ENCODE measurements at places on chromosomes 6 and 20. TPM values are rescaled to one million over a fixed set of nuclear protein-coding genes. Genes with fewer than 3 reads are reported as not detected.
A peak's percentile ranks its signal among the peaks of the same experiment; 100 is the strongest.

DNA sequence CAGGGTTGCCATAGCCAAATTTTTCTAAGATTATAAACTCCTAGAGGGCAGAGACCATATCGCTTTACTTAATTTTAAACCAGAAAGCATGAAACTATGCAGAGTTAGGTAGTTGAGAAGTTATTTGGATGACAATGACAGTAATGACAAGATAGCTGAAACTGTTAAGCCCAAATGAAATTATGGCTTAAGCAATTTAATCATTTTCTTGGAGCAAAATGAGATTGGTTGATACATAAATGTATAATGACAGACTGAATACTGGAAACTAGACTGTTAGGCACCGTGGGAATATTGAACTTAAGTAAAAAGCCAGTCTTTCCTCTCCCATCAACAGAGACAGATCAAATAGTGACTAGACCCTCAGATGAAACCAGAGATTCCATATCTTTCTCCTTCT lies 670.3 kb upstream of the NRSN1 start:
- H3K36me3 ChIP-seq = no peaks in the 10 kb centered on the region
- no peak overlapping the region for H3K4me3 ChIP-seq
- no peaks in the 10 kb centered on the region for H3K27me3 ChIP-seq
- H3K27ac ChIP-seq = no peak overlapping the region
- DNase-seq = no peak
- no peaks in the 10 kb centered on the region for H3K4me1 ChIP-seq

Gene DHX35
- total RNA-seq = 35.3 TPM

- H3K4me1 ChIP-seq = no peaks in the 10 kb centered on the region
- no peaks in the 10 kb centered on the region for H3K27me3 ChIP-seq
- peaks cover 16% of the 10 kb centered on the region for H3K36me3 ChIP-seq
- DNase-seq = no peak
These were observed 17.6 kb downstream of the HDAC2 start for GRCh38 chr6:113953346-113953745.

DNA sequence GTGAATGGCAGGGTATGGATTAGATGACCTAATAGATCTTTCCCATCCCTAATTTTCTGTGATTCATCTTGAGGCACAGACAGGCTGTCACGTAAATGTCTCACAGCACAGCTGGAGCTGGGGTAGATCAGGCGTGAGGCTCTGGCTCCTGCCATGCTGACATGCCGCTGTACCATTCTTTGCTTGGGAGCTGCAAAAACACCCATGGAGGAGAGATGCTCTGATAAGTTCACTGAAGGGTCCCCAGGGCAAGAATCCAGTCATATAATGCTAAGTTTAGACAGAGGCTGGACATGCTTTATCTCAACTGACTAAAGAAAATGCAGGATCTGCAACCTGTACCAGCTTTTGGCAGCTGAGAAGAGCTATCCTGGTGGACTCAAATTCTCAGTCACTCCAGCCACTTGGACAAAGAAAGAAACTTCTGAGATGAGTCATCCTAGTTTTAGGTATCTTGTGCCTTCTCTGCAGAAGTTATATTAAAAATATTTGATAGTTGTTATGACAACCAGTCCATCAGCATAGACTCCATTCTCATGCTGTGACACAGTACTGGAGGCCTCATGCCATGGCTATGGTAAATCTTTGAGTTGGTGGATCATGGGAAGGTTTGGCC lies 185.1 kb upstream of the RAB32 start:
- no peaks in the 10 kb centered on the region for H3K4me1 ChIP-seq
- H3K36me3 ChIP-seq = no peaks in the 10 kb centered on the region
- no peaks in the 10 kb centered on the region for H3K27me3 ChIP-seq
- no peak for DNase-seq
- H3K4me3 ChIP-seq = no peak overlapping the region
- H3K27ac ChIP-seq = no peak overlapping the region

Gene MDFI
- total RNA-seq = 94.7 TPM

GRCh38 chr20:38875175-38875993 lies 50.8 kb upstream of the FAM83D start:
- H3K4me1 ChIP-seq = no peaks in the 10 kb centered on the region
- no peak for DNase-seq
- no peak overlapping the region for H3K27ac ChIP-seq
- no peaks in the 10 kb centered on the region for H3K36me3 ChIP-seq
- H3K4me3 ChIP-seq = no peak overlapping the region
- no peaks in the 10 kb centered on the region for H3K27me3 ChIP-seq

Gene SNAP25
- total RNA-seq = 0.43 TPM

- H3K27me3 ChIP-seq = no peaks in the 10 kb centered on the region
- H3K4me3 ChIP-seq = no peak overlapping the region
- no peak for DNase-seq
- no peaks in the 10 kb centered on the region for H3K4me1 ChIP-seq
These were observed 7.8 kb downstream of the CCNC start for GRCh38 chr6:99560668-99561067.

GRCh38 chr6:84645000-84645399 lies 119.4 kb downstream of the TBX18 start:
- H3K27me3 ChIP-seq = no peaks in the 10 kb centered on the region
- H3K36me3 ChIP-seq = no peaks in the 10 kb centered on the region
- no peak overlapping the region for H3K27ac ChIP-seq

Gene TPMT
- total RNA-seq = 1.6 TPM

GRCh38 chr6:156474507-156475120 lies 302.6 kb upstream of the ARID1B start:
- H3K36me3 ChIP-seq = no peaks in the 10 kb centered on the region
- H3K4me1 ChIP-seq = no peaks in the 10 kb centered on the region
- no peak overlapping the region for H3K4me3 ChIP-seq
- H3K27me3 ChIP-seq = no peaks in the 10 kb centered on the region

Gene TOX2
- total RNA-seq = 47.0 TPM

- no peak overlapping the region for H3K4me3 ChIP-seq
- no peak overlapping the region for H3K27ac ChIP-seq
These were observed 1005.4 kb downstream of the GRIK2 start for GRCh38 chr6:102398788-102399390.

DNA sequence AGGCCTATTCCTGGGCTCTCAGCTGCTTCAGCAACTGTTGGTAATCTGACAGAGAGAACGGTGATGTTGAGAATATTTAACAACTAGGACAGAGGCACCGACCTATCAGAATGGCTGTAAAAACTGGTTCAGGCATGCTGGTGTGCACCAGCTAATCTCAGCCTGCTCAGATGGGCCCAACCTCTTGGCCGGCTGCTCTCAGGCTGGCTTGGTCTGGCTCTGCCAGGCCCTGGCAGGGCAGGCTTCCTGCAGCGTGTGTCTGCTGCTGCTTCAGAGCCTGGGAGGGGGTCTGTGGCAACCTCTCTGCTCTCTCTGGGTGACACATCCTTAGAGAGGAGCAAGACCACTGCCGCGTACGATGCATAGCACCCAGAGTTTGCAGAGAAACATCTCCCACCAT lies 4.8 kb downstream of the SLC2A12 start:
- no peak overlapping the region for H3K4me3 ChIP-seq
- H3K27ac ChIP-seq = peak overlapping the region; percentile 17
- no peaks in the 10 kb centered on the region for H3K36me3 ChIP-seq
- DNase-seq = no peak
- H3K4me1 ChIP-seq = no peaks in the 10 kb centered on the region

Gene SLC17A4
- not detected for total RNA-seq

Gene SLC22A2
- total RNA-seq = not detected

Measured in ascending aorta (tissue), 2 donors.